Smooth muscle cell of bladder (primary cell): ENCODE measurements at places on chromosomes 11 and 22. TPM values are rescaled to one million over a fixed set of nuclear protein-coding genes. Genes with fewer than 3 reads are reported as not detected.

The SLC22A9 gene
- not detected in 2 replicates for total RNA-seq

The CFAP300 gene
- 11.0 and 12.1 TPM in 2 replicates for total RNA-seq

The PNPLA5 gene
- total RNA-seq, result not detected in 2 replicates

The JAM3 gene
- total RNA-seq, result 122 and 128 TPM in 2 replicates

The NTM gene
- 15.4 and 17.7 TPM in 2 replicates for total RNA-seq

The KMT5B gene
- 21.3 and 26.0 TPM in 2 replicates for total RNA-seq

The NXPE2 gene
- 0.14 and 1.1 TPM in 2 replicates for total RNA-seq

The MISFA gene
- total RNA-seq, result 0.18 and 0.71 TPM in 2 replicates

The C11orf71 gene
- 5.1 and 6.5 TPM in 2 replicates for total RNA-seq

The OR5B21 gene
- 0.14 TPM in 1 of 2 replicates, not detected in the other for total RNA-seq

The LRRC4C gene
- 0.09 and 0.14 TPM in 2 replicates for total RNA-seq

The SYTL2 gene
- total RNA-seq, result 29.2 and 33.4 TPM in 2 replicates

The SCGB1A1 gene
- total RNA-seq, result not detected in 2 replicates

The SLC25A45 gene
- total RNA-seq, result 1.6 and 1.9 TPM in 2 replicates

The CD44 gene
- total RNA-seq, result 225 and 339 TPM in 2 replicates

The TPP1 gene
- 42.2 and 101 TPM in 2 replicates for total RNA-seq

The SUSD2 gene
- total RNA-seq, result 2.8 and 3.7 TPM in 2 replicates
